Activated CD4-positive, CD25-positive, alpha-beta regulatory T cell treated with anti-CD3 and anti-CD28 coated beads, Interleukin-2, amount 50 U/mL, for 24 hours (primary cell): ENCODE measurements at places on chromosomes 6 and 20.
A peak's percentile ranks its signal among the peaks of the same experiment; 100 is the strongest.

- ATAC-seq: no peak
Observed at GRCh38 chr20:10647909-10648308, 25.9 kb downstream of the JAG1 start.

- no peak for ATAC-seq
Observed at GRCh38 chr6:143465546-143465945, 14.9 kb downstream of the PEX3 start.

DNA sequence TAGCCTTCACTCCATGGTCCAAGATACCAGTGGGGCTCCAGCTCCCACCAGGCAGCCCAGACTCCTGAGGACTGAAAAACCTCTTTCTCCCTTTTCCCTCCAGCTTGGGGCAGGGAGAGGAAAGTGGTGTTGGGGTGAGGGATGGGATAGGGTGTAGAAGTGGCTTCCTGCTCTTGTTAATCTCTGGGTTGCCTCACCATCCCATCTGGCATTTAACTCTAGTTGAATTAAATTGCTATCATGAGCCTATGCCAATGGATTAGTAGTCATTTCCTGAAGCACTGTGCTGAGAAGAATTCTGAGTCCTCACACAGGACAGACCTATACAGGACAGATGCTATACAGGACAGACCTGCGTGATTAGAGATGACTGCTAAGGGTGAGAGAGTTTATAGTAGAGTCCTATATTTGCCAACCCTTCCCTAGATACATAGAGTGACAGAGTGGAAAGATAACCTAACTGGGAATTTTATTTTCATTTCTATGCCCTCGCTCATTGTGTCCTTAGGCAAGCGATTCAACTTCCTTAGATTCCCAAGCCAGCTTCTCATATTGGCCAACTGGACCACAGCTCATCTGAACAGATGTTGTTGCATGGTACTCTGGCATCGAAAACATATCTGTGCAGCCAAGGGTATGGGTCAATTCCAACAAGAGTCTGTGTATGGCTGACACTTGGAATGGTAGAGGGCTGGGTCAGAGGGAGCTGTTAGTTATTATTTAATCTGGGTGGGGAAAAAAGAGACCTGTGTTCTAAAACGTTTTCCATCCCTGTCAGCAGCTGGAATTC, 42.8 kb downstream of the MCHR2 start:
- ATAC-seq: no peak

DNA sequence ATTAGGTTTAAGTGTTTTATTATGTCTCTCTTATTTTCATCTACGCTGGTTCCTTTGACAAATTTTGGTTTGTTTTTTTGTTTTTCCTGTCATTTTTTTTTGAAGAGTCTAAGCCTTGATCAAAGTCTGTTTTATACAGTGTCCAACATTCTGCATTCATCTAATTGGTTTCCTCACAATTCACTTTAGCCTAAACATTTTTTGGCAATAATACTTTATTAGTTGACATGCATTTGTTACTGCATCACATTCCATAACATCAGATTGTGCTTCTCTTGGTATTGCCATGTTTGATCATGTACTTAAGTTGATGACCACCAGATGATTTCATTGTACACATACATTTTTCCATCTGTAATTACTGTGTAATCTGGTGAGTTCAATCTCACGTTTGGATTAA, 173.2 kb downstream of the ZFAND3 start:
- no peak for ATAC-seq

- no peak for ATAC-seq
Observed at GRCh38 chr6:6024220-6024619, 17.5 kb upstream of the NRN1 start.

GRCh38 chr6:12506159-12506558, 210.4 kb upstream of the PHACTR1 start:
- no peak for ATAC-seq

DNA sequence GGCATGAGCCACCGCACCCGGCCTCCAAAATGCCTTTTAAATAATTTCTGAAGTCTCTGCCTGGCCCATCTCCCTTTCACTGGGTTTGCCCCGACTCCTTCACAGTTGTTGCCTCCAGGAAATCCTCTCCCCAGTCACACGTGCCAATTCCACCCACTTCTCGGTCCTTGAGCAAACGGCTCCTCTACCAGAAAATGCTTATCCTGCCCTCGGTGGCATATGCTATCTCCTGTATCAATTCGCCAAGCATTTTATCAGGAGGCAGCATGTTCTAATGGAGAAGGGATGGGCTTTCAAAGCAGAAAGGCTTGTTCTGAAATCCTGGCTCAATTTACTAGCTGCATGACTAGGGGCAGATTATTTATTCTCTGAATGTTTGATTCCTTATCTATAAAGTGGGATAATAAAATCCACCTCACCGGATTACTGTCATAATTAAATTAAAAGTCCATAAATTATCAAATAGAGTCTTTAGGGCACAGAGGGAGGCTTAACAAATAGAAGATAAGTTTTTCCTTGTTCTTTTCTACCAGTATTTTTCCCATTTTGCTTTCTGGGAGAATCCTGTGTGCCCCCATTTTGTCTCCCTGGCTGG, 66.3 kb downstream of the PPP1R3G start:
- no peak for ATAC-seq

DNA sequence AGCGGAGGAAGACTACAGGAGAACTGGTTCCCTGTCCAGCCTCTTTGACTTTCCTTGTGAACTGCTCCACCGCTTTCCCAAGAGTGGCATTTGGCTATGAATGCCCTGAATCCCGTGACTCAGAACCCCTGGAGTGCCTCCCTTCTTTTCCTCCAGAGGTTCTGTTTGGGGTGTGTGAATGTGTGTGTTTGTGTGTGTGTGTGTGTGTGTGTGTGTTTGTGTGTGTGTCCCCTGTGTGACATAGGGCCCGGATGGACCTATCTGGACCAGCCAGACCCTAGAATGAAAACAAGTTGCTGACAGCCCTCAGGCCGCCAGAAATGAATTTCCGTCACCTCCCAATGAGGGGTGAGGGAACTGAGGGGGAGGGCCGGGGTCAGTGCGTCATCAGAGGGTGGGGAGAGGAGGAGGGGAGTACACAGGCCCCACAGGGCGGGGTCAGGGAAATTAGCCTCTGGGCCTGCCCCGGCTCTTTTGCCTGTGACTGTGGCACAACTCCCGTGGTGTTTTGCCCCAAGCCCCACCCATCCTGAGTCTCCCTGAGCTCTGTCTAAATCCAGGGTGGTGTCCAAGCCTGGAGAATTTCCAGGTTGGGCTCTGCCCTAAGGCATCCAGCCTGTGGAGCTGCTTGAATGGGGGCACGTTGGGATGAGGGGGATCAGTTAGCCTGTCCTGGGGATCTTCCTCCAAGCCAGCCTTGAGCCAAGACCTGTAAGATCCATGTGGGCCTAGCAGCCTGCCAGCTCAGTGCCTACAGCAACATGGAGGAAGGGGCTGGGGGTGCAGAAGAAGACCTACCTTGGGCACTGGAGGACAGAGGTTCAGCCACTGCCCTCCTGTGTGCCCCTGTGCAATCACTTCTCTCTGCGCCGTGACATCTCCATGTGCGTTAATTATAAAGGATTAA, 15.2 kb upstream of the MRPS18A start:
- peak; percentile 17 for ATAC-seq

DNA sequence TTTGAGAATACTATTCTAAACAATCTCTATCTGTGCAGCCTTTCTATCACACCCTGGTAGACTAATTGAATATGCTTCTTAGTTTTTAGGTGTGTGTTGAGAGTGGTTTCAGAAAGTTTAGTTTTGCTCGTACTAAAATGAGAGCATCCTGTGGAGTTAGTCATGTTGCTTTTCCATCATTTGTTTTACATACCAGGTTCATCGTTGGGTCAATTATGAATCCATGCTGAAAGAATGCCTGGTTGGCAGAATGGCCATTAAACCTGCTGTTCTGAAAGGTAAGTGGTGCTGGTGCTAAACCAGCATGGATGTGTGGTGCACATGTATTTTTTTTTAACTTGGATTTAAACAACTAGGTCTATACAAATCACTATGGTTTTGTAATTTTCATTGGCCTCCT, 49.3 kb downstream of the CYB5R4 start:
- no peak for ATAC-seq

GRCh38 chr20:31909253-31910070, 39.0 kb downstream of the TTLL9 start:
- no peak for ATAC-seq

DNA sequence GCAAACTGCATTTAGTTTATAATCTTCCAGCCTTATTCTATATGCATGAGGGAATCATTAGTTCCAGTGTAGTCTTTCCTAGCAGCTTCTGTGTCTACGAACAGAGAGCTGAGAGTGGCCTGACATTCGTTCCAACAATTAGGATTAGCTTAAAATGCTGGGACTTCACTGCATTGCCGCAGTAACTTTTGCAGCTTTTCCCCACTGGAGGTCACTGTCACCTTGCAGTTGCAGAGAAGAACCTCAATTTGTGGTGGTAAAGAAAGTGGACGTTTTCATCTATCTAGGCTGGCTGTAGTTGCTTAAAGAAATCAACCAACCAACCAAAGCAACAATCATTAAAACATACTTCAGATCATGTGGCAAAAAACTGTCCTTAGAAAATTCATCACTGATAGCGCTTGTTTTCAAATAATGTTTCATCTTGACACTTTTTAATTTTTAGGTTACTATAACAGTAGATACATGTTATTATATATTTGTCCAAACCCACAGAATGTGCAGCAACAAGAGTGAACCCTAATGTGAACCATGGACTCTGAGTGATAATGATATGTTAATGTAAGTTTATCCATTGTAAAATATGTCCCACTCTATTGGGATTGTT, 12.2 kb downstream of the MYLK4 start:
- no peak for ATAC-seq

- ATAC-seq: no peak
Observed at GRCh38 chr20:63704749-63705117, 3.0 kb downstream of the ARFRP1 start.
